ENCODE measurements at places on chromosomes 4 and X. TPM values are rescaled to one million over a fixed set of nuclear protein-coding genes. Genes with fewer than 3 reads are reported as not detected.

DNA sequence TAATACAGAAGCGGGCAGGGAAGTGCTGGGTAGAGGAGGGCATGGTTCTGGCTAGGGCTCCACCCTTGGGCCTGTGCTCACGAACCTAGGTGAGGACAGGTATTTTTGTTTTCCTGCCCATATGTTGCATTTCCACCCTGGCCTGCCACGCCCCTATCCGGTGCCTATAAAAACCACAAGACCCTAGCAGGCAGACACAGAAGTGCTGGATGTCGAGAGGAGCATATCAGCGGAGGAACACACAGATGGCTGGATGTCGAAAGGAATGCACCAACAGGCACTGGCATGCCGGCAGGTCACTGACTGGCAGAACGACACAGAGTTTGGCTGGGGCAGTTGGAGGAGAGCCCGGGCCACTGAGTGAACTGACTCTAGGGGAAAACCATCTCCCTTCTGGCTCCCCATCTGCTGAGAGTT, 316.6 kb upstream of the BOD1L1 start:
- DNase-seq, result no peak

- DNase-seq, result no peak
These were observed 31.6 kb downstream of the ALPK1 start for GRCh38 chr4:112328734-112329130.

- no peak for DNase-seq
These were observed 429.1 kb upstream of the INTU start for GRCh38 chr4:127203562-127204200.

DNA sequence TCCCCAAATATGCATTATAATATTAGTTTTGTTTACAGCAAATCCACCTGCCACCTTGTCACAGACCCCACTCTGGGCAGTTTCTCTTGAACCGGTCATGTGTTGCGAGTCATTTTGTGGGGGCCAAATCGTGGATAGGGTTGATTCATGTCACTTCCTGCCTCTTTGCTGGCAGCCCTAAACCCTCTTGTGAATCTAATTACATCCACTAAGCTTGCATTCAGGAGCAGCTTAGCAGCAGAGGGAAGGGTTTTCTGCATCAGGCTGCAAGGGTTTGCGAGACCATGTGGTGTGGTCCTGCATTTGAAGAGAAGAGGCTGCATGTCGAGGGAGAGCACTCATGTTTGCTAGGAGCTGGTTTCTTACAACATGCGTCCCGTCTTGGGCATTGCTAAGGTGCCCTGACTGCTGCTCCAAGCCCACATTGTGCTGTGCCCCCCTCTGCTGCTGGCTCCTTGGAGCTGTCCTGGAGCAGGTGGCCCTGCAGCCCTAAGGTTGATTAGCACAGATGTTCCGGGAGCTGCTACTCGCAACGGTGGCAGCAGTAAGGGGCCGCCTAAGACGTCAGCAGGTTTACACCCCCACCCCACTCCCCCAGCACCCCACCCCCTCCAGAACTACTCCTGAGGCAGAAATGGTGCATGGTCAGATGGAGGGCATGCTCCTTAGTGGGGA, 88.9 kb upstream of the CLDN34 start:
- DNase-seq, result no peak

DNA sequence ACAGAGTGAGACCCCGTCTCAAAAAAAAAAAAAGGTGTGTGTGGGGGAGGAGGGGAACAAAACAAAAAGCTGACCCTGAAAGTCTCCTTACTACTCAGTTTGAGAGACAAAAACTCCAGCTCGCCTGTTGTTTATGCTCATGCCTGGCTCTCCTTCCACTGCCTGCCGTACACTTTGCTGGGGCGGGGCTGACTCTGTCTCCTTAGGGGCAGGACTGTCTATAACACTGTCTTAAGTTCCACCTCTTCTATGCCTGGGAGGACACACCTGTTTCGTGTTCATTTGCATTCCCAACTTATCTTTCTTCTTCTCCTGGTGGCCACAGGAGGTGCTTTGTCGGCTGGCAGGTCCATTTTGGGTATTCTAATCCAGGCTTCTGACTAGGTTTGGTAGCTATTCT, 81.4 kb downstream of the MTNR1A start:
- no peak for DNase-seq

GRCh38 chr4:18815779-18816173, 794.2 kb upstream of the LCORL start:
- no peak for DNase-seq

GRCh38 chr4:86398187-86398586, 38.3 kb upstream of the MAPK10 start:
- DNase-seq, result no peak

DNA sequence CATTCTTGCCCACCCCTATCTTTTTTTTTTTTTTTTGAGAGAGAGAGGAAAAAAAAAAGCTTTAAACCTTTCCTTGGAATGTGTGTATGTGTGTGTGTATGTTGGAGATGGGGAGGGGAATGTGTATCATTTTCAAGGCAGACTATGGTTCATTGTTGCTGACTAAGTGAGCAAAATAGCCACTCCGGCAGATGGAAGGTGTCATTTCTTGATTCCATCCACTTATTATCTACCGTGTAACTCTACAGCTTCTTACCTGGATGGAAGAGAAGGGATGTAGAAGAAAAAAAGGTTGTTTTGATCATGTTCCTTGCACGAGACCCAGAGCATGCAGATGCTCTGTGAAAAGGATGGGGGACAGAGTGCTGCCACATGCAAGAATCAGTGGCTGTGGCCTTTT, 5.9 kb upstream of the GK2 start:
- no peak for DNase-seq

DNA sequence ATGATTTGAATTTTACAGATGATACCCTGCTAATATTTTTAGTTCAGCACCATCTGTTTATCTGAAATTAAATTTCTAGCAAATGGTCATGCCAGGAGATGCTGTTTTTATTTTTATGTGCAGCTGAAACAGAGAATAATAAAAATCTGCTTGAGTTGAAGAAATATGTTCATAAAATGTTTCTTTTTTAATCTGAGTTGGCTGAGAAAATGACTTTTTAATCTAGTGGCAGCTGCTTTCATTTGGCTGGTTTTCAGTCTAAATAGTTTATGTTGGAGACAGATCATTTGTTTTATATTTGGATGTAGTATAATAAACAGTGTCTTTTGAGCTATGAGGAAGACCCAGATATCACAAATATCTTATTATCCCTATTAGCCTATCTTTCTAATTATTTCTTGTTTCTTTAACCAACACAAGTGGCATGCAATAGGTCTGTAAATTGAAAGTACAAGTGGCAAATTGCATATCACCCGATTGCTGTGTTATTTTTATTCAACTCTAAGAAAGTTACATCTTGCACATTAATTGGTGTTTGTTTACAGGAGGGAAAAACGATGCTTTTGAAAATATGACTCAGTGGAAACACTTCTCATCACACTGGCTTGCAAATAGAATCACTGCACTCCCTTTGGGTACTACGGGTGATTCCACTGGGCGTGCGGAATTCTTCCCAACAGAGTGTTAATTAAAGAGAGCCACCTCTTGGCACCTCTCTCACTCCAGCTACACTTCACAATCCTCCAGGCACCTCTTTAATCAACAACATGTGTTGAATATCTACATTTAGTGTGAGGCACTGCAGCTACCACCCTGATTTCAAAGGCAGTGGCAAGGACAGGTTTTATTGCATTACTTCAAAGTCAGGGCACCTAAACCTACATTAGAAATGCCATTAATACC, 51.7 kb upstream of the AP1S2 start:
- DNase-seq, result no peak

DNA sequence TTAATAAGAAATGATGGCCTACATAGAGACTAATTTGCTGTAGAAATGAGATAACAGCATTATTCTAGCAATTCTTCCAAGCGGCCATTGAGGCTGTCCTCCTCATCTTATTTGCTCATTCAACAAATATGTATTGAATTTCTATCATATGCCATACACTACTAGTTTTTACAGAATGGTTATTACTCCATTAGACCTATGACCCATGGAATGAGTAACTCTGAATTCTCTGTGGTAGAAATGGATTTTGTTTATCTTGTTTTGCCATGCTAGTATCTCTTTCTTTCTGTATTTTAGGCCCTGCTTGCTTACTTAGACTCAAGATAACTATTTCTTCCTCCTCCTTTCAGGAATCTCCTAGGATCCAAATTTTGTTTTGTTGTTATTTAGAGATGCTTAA, 103.5 kb downstream of the RPA4 start:
- DNase-seq, result no peak

DNA sequence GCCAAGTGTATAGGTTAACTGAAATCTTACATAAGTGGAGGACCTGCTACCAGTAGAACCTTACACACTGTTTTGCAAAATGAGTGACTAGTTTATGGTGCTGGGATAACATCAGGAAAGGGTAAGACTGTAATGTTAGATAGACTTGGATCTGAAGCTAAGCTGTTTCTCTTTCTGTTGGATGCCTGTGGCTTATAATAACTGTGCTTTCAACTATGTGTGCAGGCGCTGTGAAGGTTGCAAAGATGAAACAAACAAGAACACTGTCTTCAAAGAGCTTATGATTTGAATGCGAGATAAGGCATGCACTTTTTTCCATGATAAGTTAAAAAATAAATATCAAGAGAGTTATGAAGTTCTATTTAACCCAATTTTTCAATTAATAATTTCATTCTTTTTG, 34.5 kb upstream of the LCORL start:
- DNase-seq, result no peak

DNA sequence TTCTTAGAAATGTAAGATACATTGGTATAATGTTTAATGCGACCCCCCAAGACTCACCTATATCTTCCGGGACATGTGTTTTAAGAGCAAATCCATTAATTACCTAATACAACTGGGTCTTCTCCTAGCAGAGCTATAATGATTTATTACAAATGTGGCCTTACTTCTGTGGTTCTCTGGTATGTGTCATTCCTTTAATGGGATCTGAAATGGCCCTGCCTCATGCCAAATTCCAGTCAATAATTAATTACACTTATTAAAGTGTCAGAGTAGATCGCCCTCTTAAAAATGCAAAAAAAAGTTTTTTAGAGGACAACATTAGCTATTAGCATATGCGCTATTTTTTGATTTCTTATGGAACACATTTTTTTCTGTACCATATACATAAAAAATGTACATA, 17.0 kb downstream of the HPSE start:
- DNase-seq, result no peak

- no peak for DNase-seq
These were observed 61.1 kb downstream of the HELT start for GRCh38 chr4:185079271-185079905.

- DNase-seq, result no peak
These were observed 20.3 kb downstream of the TBC1D14 start for GRCh38 chr4:6929812-6930464.

DNA sequence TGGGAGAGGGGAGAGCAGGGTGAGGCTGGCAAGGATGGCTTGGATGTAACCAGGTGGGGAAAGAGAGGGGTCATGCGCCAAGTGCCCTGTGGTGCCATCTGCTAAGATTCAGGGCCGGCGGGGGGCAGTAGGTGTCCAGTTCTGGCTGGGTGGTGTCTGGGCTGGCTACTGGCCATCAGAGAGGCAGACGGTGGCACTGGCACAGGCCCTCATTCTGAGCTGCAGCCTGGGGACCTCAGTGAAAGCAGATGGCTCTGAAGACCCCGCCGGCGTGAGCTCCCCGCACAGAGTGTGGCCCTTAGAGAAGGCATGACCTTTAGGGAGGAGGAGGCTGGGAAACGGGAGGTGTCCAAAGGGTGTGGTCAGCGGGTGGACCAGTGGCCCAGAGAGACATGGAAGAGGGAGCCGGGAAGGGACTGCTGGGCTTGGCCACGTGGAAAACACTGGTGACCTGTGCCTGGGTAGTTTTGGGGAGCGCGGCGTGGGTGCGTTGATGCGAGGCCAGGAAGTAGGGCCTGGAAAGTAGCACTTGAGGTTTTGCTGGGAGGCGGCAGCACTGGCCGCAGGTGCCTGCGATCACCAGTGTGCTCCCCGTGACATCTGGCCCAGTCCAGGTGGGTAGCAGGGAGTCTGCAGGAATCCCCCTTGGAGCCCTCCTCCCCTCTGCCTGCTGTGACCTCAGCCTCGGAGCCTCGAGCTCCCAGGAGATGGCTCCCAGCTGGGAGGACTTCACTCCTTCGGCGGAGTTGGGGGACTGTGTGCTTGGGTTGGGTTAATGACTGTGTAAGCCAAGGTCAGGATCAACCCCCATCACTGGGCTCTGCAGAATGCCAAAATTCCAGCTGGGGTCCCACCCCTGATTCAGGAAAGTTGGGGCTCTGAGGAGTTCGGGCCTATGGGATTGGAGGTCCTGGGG, 9.3 kb upstream of the SH3TC1 start:
- DNase-seq, result no peak

GRCh38 chrX:40005292-40006011, 92.3 kb downstream of the BCOR start:
- DNase-seq, result no peak

- DNase-seq, result peak; percentile 71
These were observed 26.4 kb downstream of the NOP14 start for GRCh38 chr4:2936773-2937145.

Gene FGB
- total RNA-seq, result 40.9 TPM

Gene PCDH18
- total RNA-seq, result 6.9 TPM

Gene DKK2
- total RNA-seq, result 1.9 TPM

Gene PPEF2
- total RNA-seq, result not detected

Gene GSX2
- total RNA-seq, result 0.53 TPM

Gene BMP3
- 1.7 TPM for total RNA-seq

Gene GAK
- 147 TPM for total RNA-seq

Gene CORIN
- 3.4 TPM for total RNA-seq

Gene ARHGAP4
- 17.6 TPM for total RNA-seq
